ENCODE measurements at places on chromosomes 5 and 9. TPM values are rescaled to one million over a fixed set of nuclear protein-coding genes. Genes with fewer than 3 reads are reported as not detected.

DNA sequence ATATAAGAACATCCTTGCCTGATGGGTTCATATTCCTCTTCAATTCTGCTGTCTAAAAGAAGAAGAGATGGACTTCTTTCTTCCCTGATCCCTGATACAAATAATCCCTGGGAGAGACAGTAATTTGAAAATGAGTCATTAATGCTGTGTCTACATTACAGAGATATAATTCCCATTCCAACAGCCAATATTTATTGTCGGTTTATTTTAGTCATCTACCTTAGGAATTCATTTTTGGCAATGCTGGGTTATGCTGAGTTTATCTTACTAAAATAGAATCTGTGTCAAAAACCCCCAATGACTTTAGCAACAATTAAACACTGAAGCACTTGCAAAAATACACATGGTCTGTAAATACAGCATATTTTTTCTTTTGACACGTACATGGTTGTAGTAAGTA is 23.9 kb downstream of the ZNF474 start:
- no peak for DNase-seq

DNA sequence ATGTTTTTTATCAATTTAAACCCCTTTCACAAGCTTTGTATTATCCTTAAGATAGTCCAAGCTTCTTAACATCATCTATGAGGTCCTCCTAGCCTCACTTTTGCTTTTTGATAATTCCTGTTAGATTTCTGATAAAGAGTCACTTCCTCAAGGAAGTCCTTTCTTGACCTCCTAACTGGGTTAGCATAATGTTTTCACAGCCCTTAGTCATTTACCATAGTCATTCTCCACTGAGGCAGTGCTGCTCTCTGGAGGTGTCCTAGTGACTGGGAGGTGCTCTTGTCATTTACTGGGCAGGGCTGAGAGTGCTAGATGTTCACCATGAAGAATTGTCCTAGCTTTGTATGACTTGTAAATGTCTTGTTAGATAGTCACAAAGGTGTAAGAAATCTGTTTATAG is 26.4 kb downstream of the TNPO1 start:
- peak; percentile 15 for DNase-seq

DNA sequence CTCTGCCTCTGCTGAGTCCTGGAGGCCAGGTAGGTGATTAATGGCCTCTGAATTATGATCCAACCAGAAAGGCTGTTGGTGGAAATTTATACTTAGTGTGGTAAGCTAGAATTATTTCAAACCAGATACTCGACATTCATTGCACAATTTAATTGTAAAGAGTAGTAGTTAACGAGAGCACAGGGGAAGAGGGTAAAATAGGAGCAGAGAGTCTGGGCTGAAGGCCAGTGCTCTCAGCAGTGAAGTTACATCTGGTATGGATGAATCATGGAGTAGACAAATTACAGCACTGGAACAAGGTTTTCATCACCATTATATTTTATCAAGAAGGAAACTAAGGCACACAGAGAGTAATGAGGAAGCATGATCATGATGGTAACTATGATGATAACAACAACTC is 92.5 kb downstream of the TLR4 start:
- DNase-seq: no peak

DNA sequence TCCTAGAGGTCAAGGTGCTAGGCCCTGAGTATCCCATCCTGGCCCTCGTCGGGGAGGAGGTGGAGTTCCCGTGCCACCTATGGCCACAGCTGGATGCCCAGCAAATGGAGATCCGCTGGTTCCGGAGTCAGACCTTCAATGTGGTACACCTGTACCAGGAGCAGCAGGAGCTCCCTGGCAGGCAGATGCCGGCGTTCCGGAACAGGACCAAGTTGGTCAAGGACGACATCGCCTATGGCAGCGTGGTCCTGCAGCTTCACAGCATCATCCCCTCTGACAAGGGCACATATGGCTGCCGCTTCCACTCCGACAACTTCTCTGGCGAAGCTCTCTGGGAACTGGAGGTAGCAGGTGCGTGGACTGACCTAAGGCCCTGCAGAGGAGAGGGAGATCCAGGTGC is 7.9 kb downstream of the BTNL9 start:
- DNase-seq: no peak

DNA sequence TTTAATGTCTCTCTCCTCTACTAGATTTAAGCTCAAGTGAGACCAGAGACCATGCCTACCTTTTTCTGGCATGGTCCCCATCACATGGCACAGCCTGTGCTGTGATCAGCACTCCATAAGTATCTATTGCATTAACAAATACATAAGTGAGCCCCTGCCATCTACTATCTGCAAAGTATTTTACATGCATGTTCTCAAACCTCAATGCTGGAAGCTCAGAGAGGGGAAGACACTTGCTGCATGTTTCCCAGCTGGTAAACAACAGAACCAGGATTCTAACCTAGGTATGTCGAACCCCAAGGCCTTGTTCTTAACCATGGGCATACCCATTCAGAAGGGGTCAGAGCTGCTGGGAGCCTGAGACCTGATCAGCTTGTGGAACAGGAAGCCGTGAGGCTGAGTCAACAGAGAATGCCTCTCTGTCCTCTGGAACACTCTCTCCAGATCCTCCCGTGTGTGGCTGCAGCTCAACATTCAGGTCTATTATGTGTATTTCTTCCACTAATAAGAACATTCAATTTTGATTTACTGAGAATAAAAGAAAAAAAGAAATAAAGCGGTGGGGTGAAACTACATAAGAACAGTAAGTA is 232.5 kb upstream of the MSX2 start:
- DNase-seq: no peak

- DNase-seq: no peak
Measured at GRCh38 chr9:37283730-37284325, 138.7 kb upstream of the GRHPR start.

DNA sequence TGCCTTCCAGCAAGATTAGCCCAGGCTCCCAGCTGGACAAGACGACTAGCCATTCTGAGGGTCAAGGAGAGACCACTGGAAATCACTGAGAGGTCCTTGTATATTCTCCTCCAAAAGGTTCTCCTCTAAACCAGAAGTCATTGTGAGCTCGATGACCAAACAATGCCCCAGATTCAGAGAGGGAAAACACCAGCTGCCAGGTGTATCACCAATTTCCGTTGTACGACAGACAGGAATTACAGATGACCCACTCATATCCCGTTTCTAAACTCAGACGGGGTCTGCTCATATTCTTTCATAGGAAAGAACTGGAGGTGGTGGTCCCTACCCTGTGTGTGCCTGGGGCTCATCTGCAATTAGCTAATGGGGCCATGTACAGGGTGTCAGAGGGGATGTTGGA is 14.2 kb downstream of the FAXDC2 start:
- no peak for DNase-seq

Gene ITK
- 231 TPM for total RNA-seq

Gene PHF24
- total RNA-seq: not detected
